ENCODE measurements at places on chromosomes 6 and 20. TPM values are rescaled to one million over a fixed set of nuclear protein-coding genes. Genes with fewer than 3 reads are reported as not detected.
A peak's percentile ranks its signal among the peaks of the same experiment; 100 is the strongest.

DNA sequence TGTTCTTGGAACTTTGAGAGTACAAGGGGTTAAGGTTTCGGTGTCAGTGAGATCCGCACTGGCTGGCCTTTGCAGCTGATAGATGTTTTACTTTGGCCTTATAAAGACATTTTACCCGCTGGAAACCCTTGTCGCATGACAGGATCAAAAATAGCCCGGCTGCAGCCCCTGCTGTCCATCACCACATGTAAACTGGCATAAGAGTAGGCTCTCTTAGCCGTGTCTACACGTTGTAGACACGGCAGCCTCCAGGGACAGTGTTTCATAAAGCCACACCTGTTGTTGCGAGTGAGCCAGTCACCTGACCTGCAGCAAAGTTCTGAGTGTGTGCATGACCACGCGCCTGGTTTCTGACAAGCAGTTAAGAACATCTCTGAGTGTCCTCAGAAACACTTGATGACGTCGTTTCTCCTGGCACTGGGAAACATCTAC lies 8.5 kb downstream of the RBM24 start:
- no peak for DNase-seq

GRCh38 chr20:39778431-39778830 lies 816.3 kb downstream of the DHX35 start:
- no peak for DNase-seq

- DNase-seq = no peak
These were observed 31.0 kb downstream of the LCA5 start for GRCh38 chr6:79506251-79506650.

- DNase-seq = no peak
These were observed 62.3 kb downstream of the PDE7B start for GRCh38 chr6:135913785-135914184.

GRCh38 chr20:846894-847278 lies 13.4 kb downstream of the FAM110A start:
- peak; percentile 76 for DNase-seq

- DNase-seq = no peak
These were observed 14.0 kb upstream of the MRGBP start for GRCh38 chr20:62782149-62782892.

DNA sequence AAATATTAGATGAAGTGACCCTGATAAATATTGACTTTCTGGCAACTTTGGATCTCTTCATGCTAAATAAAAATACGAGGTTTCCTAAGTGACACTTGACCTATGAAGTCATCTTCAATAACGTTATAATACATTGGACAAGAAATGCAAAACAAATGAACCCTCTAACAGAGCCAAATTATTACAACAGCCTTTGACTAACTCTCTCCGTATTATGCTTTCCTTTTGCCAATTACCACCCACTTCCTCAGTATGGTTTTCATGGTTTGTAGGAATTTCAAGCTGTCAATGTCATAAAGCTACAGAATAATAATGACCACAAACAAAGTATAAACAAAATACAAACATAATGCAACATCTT lies 210.5 kb downstream of the MOXD1 start:
- DNase-seq = no peak

GRCh38 chr20:19003366-19004336 lies 190.1 kb downstream of the SCP2D1 start:
- DNase-seq = no peak

GRCh38 chr20:61560361-61560853 lies 308.3 kb downstream of the CDH4 start:
- DNase-seq = no peak

DNA sequence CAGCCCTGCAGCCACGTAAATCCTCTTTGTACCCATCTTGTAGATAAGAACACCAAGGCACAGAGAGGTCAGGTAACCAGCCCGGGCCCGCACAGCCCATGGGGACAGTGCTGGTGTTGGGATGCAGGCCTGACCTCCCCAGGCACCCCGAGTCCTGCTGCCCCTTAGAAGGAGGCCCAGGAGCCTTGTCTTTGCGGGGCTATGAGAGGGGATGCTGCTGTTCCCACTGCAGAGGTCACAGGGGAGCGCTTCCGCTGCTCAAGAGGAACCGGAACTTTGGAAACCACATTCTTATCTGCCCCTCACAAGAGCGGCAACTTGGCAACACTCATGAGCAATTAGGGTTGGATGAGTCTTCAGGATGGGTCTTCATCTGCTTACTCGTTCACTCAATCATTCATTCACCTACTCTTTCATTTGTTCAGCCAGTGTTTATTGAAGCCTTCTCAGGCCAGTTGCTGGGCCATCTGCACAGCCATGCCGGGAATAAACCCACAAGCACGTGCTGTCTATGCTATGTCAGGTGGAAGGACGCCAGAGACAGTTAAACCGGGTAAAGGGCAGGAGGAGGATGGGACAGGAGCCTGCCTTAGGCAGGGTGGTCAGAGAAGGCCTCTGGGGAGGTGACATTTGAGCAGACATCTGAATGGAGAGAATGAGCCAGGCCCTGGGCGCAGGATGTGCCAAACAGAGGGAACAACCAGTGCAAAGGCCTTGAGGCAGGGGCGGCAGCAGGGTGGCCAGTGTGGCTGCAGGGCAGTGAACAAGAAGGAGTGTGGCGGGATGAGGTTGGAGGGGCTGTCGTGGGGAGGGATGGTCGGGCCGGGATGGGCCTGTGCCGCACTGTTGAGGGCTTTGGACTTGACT lies 60.8 kb downstream of the RBM38 start:
- DNase-seq = peak; percentile 51

- DNase-seq = peak; percentile 27
These were observed 79.9 kb upstream of the NAA20 start for GRCh38 chr20:19937218-19937617.

GRCh38 chr6:79894939-79895338 lies 52.4 kb downstream of the ELOVL4 start:
- DNase-seq = no peak

GRCh38 chr6:41602864-41603608 lies 35.2 kb upstream of the MDFI start:
- DNase-seq = peak; percentile 71

DNA sequence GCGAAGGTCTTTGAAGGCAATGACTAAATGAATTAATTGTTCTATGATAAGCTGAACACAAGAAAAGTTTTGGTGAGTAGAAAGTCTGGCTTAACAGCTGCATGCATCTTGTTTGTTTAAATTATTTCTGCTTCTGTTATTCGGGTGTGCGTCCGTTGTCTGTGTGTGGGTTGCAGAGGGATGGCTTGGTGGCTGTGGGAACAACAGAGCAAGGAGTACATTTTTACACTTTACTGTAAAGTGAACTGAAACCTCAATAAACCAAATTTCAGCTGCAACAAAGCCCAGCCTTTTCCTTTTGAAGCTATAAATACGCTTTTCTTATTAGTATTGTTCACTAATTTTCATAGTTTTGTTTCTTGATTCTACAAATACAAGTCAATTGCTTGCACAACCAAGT lies 3.5 kb upstream of the LAMP5 start:
- DNase-seq = no peak

- peak; percentile 48 for DNase-seq
These were observed 13.2 kb upstream of the TFB1M start for GRCh38 chr6:155327326-155328073.

GRCh38 chr20:45088247-45088646 lies 12.7 kb downstream of the KCNS1 start:
- DNase-seq = no peak

DNA sequence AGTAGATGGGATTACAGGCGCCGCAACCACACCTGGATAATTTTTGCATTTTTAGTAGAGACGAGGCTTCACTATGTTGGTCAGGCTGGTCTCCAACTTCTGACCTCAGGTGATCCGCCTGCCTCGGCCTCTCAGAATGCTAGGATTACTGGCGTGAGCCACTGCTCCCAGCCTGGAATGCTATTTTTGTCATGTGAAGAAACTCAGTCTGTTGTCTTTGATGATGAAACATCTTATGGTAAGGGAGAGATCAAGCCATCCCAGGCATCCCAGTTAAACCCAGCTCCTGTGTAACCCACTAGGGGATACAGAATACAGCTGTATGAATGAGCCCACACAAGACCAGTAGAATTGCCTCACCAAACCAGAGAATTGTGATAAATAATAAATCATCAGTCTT lies 83.6 kb upstream of the RBM24 start:
- DNase-seq = no peak

DNA sequence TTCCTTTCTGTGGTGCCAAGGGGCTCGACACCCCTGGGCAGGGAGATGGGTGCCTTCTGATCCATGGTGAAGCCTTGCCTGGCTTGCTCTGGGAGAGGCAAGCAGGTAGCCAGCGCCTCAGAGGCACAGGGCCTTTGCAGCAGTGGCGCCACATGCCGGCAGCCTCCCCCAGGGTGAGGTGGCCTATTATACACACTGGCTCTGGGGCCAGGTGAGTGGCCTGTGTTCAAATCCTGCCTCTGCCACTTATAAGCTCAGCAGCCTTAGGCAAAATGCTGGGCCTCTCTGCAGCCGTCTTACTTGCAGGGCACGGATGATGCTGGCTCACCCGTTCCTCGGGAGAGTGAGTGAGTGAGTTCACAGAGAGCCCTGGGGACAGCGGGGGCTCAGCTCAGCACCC lies 176.9 kb downstream of the TFAP2C start:
- DNase-seq = no peak

DNA sequence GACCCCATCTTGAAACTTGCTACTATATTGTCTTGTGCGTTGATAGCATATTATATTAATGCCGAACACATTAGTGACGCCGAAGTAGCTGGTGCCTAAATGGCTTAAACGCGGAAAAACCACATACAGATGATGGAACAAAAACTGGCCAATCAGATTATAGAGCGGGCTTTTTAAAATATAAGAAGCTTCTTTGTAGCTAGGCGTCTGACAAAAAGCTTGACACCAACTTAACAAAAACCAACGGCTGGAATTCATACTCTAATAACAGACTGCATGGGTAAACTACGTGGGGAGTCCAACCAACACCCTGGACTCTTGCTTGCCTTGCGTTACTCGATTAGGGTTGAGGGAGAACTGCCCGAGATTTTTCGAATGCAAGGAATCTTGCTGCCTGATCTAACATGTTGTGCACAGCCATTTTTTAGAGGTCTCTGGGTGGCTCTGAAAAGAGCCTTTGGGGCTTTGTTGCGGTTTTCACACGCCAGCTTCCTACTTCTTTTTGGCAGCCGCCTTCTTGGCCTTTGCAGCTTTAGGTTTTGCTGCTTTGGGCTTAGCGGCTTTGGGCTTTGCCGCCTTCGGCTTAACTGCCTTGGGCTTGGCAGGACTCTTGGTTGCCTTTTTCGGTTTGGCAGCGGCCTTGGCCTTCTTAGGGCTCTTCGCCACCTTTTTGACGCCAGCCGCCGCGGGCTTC lies 45.7 kb downstream of the OR2B2 start:
- DNase-seq = peak; percentile 76

- no peak for DNase-seq
These were observed 29.1 kb upstream of the PDE10A start for GRCh38 chr6:165692106-165692653.

GRCh38 chr20:31516651-31517050 lies 2.4 kb downstream of the HM13 start:
- no peak for DNase-seq

DNA sequence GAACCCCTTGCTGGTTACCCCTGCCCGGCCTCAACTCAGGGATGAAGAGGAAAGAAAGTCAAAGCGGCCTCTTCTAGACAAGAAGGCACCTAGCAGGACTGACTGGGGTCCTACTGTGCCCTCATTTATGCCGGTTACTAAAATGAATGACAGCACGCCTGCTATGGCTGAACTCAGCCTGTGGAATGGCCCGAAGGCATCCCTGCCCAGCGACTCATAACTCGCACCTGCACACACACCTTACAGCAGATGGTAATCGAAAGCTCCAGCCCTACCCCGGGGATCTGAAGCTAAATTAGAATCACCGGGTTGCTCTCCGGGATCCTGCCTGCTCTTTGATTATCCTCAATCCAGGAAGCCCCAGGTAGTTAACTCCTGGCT lies 747 bp upstream of the TXNDC5 start:
- DNase-seq = no peak

GRCh38 chr6:96864216-96865054 lies 27.2 kb upstream of the GPR63 start:
- DNase-seq = no peak

- DNase-seq = no peak
These were observed 1.0 kb downstream of the SRXN1 start for GRCh38 chr20:651713-652614.

- no peak for DNase-seq
These were observed 5.2 kb downstream of the PKIB start for GRCh38 chr6:122615409-122615808.

DNA sequence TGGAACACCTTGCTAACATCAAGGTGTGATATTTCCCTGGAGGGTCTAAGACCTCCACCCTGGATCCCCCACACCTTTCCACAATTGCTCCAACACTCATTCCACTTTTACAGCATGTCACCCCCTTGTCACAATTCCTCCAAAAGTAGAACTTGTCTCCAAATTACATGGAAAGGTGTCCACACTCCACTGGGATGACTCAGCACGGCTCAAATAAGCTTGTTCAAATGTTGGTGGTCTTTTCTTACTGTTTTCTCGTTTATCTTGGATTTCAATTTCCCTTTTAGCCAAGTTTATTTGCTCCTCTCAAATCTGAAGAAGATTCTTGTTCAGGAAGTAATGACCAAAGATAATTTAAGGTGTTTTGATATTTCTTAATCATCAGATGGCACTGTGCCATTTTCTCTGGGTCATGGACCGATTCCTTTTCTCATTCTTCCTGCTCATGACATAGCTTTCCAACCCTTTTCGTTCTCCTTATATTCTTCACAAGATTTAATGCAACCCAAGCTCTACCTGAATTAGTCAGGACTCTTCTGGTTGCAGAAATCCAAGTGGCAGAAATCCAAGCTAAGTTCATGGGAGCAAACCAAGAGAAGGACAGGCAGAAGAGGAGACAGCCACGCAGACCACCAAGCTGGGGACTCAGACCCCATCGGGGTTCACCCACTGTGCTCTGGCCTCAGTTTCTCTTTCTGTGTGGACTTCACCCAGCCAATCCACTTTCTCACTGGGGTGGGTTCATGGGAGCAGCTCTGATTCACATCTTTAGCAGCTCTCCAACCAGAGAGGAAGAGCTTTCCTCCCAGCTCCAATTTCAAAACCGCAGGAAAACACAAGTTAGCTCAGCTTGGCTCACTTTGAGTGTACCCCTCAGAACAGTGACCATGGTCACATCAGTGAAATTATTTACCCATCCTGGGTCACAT lies 110.5 kb upstream of the CDYL start:
- DNase-seq = no peak

DNA sequence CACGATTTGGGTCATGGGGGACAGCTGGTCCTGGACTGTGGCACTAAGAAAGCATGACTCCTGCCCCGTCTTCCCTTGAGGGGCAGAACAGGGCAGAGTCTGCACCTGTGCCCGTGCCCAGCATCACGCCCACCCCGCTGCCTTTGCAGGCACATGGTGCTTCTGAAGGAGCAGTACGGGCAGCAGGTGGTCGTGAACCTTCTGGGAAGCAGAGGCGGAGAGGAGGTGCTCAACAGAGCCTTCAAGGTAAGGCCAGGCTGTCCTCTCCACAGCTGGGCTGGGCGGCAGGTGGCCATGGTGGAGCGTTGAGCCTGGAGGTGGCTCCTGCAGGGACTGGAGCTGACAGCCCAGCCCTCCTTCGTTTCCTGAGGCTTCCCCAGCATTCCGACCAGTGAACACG lies 77.4 kb downstream of the SYNJ2 start:
- DNase-seq = peak; percentile 18

The MYBL2 gene
- 81.1 TPM for total RNA-seq

The PAX1 gene
- not detected for total RNA-seq

The DNMT3B gene
- 6.6 TPM for total RNA-seq

The TXLNB gene
- total RNA-seq = 0.62 TPM

The IBTK gene
- total RNA-seq = 25.3 TPM

The SLC2A10 gene
- not detected for total RNA-seq

The DOP1A gene
- 26.6 TPM for total RNA-seq

The E2F1 gene
- total RNA-seq = 68.4 TPM

The CTAGE9 gene
- not detected for total RNA-seq

The B4GALT5 gene
- total RNA-seq = 13.5 TPM

The CCN5 gene
- not detected for total RNA-seq

Measured in activated naive CD8-positive, alpha-beta T cell treated with anti-CD3 and anti-CD28 coated beads, Interleukin-2, amount 10 ng/mL, durations not matched to agents 7 days and 5 days (primary cell).